ENCODE measurements at places on chromosomes 7 and 10. TPM values are rescaled to one million over a fixed set of nuclear protein-coding genes. Genes with fewer than 3 reads are reported as not detected.

DNA sequence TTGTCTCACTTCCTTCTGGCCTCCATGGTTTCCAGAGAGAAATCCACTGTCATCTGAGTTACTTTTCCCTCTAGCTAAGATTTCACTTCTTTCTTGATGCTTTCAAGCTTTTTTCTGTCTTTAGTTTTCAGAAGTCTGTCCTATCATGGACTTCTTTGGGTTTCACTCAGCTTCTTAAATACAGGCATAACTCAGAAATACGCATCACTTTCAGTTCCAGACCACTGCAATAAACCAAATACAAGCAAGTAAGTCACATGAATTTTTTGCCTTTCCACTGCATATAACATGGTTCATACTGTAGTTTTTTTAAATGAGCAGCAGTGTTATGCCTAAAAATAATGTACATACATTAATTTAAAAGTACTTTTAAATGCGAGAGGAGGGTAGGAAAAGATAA is 48.7 kb downstream of the STK17A start:
- DNase-seq: no peak
- no peaks in the 10 kb centered on the region for H3K27me3 ChIP-seq
- H3K27ac ChIP-seq: no peak overlapping the region
- H3K36me3 ChIP-seq: no peaks in the 10 kb centered on the region
- no peak overlapping the region for H3K4me3 ChIP-seq

GRCh38 chr10:114507449-114507848 is 103.1 kb upstream of the AFAP1L2 start:
- H3K36me3 ChIP-seq: no peaks in the 10 kb centered on the region
- no peak overlapping the region for H3K4me3 ChIP-seq
- peaks cover 26% of the 10 kb centered on the region for H3K4me1 ChIP-seq

GRCh38 chr10:112384141-112384540 is 10.2 kb downstream of the ACSL5 start:
- H3K36me3 ChIP-seq: no peaks in the 10 kb centered on the region
- DNase-seq: no peak
- no peaks in the 10 kb centered on the region for H3K4me1 ChIP-seq
- H3K27me3 ChIP-seq: no peaks in the 10 kb centered on the region
- H3K27ac ChIP-seq: no peak overlapping the region

- no peaks in the 10 kb centered on the region for H3K36me3 ChIP-seq
- H3K4me1 ChIP-seq: peaks cover 29% of the 10 kb centered on the region
- no peak overlapping the region for H3K4me3 ChIP-seq
- H3K27me3 ChIP-seq: no peaks in the 10 kb centered on the region
- no peak overlapping the region for H3K27ac ChIP-seq
- no peak for DNase-seq
These were observed 9.8 kb upstream of the AEBP1 start for GRCh38 chr7:44094365-44094764.

- no peak overlapping the region for H3K27ac ChIP-seq
- no peaks in the 10 kb centered on the region for H3K27me3 ChIP-seq
- no peak for DNase-seq
These were observed 63.4 kb downstream of the KIAA1549 start for GRCh38 chr7:138917771-138918170.

- no peak overlapping the region for H3K27ac ChIP-seq
- no peaks in the 10 kb centered on the region for H3K4me1 ChIP-seq
- H3K27me3 ChIP-seq: no peaks in the 10 kb centered on the region
- H3K36me3 ChIP-seq: peaks cover 61% of the 10 kb centered on the region
- H3K4me3 ChIP-seq: no peak overlapping the region
These were observed 74.7 kb upstream of the CAMK2B start for GRCh38 chr7:44400033-44400511.

GRCh38 chr7:153385502-153385901 is 626.0 kb downstream of the ACTR3B start:
- no peaks in the 10 kb centered on the region for H3K36me3 ChIP-seq
- no peak overlapping the region for H3K4me3 ChIP-seq
- H3K27me3 ChIP-seq: no peaks in the 10 kb centered on the region
- no peak for DNase-seq
- H3K4me1 ChIP-seq: no peaks in the 10 kb centered on the region

GRCh38 chr7:101137651-101138212 is 10.8 kb downstream of the SERPINE1 start:
- no peak overlapping the region for H3K4me3 ChIP-seq
- no peak for DNase-seq
- H3K4me1 ChIP-seq: no peaks in the 10 kb centered on the region
- no peaks in the 10 kb centered on the region for H3K36me3 ChIP-seq
- peak overlapping the region; percentile 84 for H3K27ac ChIP-seq
- no peaks in the 10 kb centered on the region for H3K27me3 ChIP-seq

DNA sequence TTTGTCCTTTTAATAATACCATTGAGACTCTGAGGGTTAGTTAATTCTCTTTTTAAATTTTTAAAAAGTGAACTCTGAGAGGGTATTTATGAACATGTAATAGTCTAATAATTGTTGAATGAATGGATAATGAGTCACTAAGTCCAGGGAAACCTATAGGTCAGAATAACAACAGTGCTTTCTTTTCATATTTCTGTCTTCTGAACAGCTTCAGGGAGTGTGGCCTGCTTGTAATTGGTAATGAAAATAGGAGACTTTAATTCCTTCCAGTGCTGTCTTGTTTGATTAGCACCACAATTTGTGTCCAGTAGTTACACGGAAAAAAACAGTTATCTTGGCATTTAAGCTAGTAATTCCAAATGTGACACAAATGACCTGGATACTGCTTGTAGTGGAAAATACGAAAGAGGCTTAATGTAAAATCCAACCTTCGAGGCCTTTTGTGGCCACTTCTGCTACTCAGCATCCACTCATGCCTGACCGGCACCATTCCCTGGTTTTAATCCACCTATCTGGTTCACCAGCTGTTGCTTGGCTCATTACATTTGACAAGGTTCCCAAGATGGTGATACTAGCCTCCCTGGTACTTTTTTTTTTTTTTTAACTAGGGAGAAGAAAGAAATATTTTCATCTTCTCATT is 149.3 kb upstream of the IMMP2L start:
- H3K27me3 ChIP-seq: no peaks in the 10 kb centered on the region
- no peak for DNase-seq
- H3K4me3 ChIP-seq: no peak overlapping the region
- H3K27ac ChIP-seq: no peak overlapping the region
- no peaks in the 10 kb centered on the region for H3K36me3 ChIP-seq
- H3K4me1 ChIP-seq: no peaks in the 10 kb centered on the region

GRCh38 chr10:110568055-110568735 is 700 bp downstream of the SMC3 start:
- no peaks in the 10 kb centered on the region for H3K36me3 ChIP-seq
- peak overlapping the region; percentile 82 for H3K27ac ChIP-seq
- peaks cover under 1% of the 10 kb centered on the region for H3K27me3 ChIP-seq
- DNase-seq: peak; percentile 27
- H3K4me1 ChIP-seq: peaks cover 51% of the 10 kb centered on the region

ERVW-1 gene
- not detected for total RNA-seq

COL1A2 gene
- 362 TPM for total RNA-seq

FGFBP3 gene
- 3.3 TPM for total RNA-seq

HOXA10 gene
- total RNA-seq: 23.1 TPM

DPP6 gene
- not detected for total RNA-seq

CACNB2 gene
- 1.6 TPM for total RNA-seq

ZNF789 gene
- 16.5 TPM for total RNA-seq

CLDN15 gene
- total RNA-seq: 12.0 TPM

PMPCB gene
- total RNA-seq: 44.1 TPM

RADIL gene
- total RNA-seq: 23.6 TPM

GIMAP5 gene
- total RNA-seq: 36.0 TPM
